Foreskin fibroblast (primary cell): ENCODE measurements at places on chromosomes 5 and 9.

- DNase-seq, result peak; percentile 45
Observed at GRCh38 chr5:39283231-39283818, 64.0 kb upstream of the FYB1 start.

DNA sequence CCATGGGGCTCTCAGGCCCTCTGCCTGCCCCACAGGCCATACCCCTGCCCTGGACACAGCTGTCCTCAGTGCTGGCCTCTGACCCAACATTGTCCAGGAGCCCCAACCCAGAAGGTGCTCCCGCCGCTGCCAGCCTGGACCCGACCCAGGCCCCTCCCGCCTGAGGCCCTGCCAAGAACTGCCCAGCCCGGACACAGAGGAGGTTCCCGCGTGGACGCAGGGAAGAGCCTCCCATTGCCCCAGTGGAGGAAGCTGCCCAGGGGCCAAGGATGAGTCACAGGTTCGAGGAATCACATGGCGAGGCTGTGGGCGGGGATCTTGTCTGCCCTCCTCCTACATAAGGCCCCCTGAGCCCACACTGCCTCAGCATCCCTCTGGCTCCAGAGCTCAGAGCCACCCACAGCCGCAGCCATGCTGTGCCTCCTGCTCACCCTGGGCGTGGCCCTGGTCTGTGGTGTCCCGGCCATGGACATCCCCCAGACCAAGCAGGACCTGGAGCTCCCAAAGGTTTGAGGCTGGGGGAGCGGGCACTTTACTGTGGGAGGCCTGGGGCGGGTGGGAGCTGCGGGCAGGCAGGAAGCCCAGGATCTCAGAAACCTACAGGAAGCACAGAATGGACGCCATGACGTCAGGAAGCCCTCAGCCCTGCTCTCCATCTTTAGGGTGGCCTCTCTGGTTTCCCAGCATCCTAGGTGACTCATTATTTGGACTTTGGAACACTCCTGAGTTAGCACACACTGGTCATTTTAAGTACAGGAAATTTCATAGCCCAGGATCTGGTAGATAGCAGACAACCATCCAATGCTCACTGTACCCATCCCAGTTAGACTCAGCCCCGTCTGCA is at the start of gene PAEP:
Gene PAEP (plus strand): TSS at position 366 of the 844 bp plus-strand sequence.
- no peak for DNase-seq

DNA sequence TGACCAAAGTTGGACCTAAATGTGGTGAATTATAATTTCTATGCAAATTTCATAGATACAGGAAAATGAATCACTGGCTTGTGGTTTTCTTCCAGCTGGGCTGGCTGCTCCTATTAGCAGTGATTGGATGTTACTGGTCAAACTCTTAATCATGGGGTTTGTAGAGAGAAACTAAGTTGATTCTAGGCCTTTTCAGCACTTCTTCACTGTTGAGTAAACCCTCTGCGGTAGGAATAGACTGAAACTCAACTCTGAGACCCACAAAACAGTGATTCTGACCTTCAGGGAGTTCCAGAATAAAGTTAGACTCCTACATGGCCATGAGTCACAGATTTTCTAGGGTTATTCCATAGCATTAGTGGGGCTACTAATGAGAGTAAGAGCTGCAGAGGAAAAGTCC is 47.9 kb upstream of the FKTN start:
- DNase-seq, result peak; percentile 69

DNA sequence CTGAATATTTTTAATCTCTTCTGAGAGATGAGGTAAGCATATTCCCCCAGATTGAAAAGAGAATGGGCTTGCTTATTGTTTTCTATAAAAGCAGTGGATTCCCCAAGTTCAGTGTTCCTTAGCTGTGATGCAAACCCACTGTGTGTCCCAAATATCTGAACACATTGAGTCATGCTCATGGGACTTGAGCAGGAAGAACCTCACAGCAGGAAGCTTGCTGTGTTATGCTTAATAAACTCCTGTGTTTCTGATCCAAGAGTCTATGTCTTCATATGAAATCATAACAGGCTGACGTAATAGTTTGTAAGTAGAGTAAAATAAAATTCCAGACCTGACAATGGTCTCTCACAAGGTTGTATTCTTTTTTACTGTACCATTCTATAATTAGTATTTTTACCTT is 24.8 kb upstream of the LOX start:
- peak; percentile 82 for DNase-seq

DNA sequence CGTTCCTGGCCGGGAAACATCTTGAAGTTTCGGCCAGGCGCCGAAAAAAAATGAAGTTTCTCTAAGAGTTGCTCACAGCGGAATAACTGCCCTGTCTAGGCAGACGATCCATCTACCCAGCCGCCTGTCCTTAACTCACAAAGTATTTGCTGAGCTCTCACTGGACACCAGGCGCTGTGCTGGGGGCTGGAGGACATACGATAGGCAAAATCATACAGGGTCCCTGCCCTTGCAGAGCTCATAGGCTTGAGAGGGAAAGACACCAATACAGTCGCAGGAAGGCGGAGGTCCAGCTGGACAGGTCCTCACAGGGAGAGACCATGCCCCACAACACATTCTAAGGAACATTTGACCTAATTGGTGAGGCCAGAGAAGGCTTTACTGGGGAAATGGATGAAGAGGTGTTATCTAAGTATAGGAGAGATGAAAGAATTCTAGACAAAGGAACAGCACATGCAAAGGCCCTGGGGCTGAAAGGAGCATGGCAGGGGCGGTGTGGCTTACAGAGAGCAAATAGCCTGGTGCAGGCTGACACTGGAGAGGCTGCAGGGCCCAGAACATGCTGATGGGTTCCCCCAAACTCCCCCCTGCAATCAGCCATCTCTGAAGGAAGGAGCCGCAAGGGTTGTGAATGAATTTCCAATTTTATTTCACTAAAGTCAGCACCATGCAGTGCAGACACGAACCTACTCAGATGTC is 2.0 kb upstream of the MXD3 start:
- DNase-seq, result no peak

- DNase-seq, result no peak
Observed at GRCh38 chr5:173557123-173557903, 59.1 kb downstream of the BOD1 start.

DNA sequence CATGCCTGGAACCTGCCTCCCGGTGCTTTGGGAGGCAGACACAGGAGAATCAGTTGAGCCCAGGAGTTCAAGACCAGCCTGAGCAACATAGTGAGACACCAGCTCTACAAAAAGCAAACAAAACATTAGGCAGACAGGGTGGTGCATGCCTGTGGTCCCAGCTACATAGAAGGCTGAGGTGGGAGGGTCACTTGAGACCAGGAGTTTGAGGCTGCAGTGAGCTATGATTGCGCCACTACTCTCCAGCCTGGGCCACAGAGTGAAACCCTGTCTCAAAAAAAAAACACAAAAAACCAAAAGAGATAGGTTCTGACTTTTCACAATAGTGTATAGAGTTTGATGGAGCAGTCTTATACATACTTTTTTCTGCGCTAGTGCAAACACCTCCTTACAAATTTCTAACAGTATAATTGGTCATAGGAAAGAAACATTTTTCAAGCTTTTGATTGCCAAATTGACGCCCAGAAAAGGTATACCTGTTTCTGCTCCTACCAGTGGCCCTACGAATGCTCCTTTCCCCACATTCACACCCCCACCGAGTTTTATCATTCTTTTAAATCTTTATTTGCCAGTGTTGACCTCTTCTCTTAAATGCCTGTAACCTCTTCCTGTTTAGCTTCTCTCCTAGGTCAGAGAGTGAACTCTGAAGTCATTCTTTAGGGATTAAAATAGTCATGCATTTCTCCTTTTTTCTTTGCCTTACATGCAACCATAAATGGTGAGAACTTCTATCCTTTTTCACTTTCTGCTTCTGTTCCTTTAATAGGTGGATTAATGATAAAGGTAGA is 7.5 kb downstream of the DOCK8 start:
- DNase-seq, result no peak

- DNase-seq, result no peak
Observed at GRCh38 chr5:116876240-116876840, 301.7 kb upstream of the SEMA6A start.

GRCh38 chr5:73542020-73542419 is 23.4 kb downstream of the ANKRA2 start:
- DNase-seq, result no peak

DNA sequence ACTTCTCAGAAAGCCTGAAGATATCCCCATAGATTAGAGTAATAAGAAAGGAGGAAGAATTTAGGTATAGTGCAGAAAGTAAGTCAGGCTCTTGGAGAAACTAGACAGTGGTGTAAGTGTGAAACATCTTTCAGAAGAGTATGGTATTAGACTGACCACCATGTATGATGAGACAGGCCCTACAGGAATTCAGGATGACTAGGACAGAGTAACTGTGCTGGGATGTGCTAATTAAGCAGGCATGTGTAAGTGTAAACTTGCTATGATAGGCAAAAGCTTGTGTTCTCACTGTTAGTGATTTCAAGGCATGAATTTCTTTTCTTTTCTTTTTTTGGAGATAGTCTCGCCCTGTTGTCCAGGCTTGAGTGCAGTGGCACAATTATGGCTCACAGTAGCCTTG is 70.8 kb downstream of the RAB24 start:
- DNase-seq, result peak; percentile 46

DNA sequence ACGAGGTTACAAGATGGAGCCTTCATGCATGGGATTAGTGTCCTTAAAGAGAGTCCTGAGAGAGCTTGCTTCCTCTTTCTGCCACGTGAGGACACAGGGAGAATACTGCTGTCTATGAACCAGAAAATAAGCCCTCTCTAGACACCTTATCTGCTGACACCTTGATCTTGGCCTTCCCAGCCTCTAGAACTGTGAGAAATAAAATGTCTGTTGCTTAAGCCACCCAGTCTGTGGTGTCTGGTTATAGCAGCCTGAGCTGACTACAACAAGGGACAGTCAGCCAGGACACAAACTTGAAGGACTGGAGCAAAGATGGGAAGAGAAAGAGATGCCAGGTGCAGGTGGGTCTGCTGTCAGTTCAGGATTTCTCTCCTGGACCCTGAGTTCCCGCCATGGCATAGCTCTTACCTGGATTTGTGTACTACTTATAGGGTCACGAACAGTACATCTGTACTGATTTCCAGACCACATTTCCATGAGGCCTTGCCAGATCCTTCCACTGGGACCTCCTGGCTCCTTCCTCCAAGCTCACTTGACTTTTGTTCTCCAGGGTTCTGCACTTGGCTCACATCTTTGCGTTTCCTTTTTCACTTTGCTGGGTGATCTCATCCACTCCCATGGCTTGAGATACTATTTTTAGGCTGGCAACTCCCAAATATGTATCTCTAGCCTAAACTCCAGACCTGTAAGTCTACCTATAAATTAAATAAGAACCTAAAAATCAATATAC is 44.9 kb upstream of the LIFR start:
- no peak for DNase-seq

- DNase-seq, result peak; percentile 53
Observed at GRCh38 chr5:36363101-36363500, 61.4 kb upstream of the RANBP3L start.

DNA sequence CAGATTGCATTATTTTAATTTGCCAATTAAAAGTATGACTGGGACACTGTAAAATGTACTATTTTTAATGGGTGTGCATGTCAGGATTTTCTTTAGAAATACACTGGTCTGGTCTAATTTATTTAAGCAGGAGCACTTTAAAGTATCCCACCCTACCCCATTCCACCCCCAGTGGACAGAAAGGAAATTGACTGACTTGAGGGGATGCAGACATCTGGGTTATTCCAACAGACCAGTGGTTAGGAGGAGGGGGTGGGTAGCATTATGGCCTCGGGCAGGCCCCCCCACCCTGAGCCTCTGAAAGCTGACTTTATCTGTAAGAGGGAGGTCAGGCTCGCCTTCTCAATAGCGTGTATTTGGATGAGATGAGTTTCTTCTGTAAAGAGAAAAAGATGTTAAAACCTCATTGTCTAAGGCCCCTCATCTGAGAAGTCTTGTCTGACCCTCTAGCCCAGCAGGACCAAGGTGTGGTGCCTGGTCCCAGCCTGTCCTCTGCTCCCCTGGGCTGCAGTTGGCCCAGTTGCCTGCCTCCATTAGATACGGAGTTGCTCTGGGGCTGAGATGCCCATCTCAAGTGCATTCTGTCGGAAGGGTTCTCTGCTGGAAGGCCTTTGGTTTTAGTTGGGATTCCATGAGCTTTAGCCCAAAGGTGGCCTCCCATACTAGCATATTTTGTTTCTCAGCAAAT is 4.4 kb downstream of the HNRNPAB start:
- no peak for DNase-seq

GRCh38 chr5:105263515-105263914 is 1700.9 kb upstream of the NUDT12 start:
- DNase-seq, result no peak

- DNase-seq, result no peak
Observed at GRCh38 chr5:142006363-142007236, 6.2 kb downstream of the GNPDA1 start.

GRCh38 chr5:99070822-99071221 is 142.0 kb upstream of the CHD1 start:
- no peak for DNase-seq

DNA sequence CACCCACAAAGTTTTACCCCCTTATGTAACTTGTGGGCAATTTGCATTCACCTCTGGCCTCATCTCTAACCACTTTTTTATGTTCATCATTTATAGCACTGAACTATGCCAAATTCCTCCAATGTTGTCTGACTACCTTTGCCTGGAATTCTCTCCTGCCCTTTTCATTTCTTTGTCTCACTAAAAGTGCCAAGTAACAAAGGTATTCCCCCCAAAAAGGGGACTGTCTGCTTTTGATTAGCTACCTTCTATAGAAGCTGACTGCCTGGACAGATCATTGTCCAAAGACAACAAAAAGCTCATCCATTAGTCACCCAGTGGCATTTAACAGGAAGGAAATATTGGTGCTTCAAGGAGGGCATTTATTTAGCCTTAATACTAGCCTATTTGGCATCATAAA is 189.9 kb upstream of the VCAN start:
- peak; percentile 67 for DNase-seq
